Caco-2 (cell line): ENCODE measurements at places on chromosomes 11 and 22.

GRCh38 chr22:39529487-39529851 lies 3.1 kb downstream of the RPS19BP1 start:
- DNase-seq = no peak

GRCh38 chr11:94533696-94534630 lies 9.8 kb upstream of the FUT4 start:
- no peak for DNase-seq

- no peak for DNase-seq
These were observed 485.2 kb downstream of the LRRC4C start for GRCh38 chr11:40974186-40974795.

- DNase-seq = no peak
These were observed 276.2 kb downstream of the BLID start for GRCh38 chr11:121839781-121840180.

DNA sequence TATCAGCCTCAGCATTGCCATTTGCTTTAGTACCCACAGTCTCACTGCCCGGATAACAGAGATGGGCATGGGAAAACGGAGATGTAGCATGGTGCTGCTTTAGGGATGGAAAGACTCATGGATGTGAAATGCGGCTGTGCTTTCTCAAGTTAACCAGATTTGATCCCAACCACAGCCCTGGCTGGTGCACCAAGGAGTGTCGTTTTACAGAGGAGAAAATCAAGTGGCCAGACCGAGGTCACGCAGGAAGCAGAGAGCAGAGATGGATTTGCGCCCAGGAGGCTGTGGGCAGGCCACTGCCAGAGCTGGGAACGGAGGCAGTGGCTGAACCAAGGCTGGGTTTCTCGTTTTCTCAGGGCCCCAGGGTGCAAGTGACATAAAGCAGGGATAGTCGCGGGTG lies 9.0 kb downstream of the MB start:
- no peak for DNase-seq

DNA sequence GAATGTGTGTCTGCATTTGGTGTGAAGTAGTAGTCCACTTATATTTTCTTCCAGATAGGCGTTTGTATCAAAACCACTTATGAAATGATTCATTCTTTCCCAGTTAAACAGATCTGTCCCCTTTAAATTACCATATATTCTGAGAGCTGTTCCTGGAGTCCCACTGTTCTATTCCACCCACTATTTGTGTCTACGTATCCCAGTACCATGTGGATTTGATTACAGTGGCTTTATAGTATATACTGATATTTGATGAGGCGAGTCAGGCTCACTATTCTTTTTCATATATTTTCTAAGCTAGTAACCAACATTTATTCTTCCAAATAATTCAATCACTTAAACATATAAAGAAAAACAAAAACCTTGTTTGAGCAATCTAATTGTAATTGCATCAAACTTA lies 81.9 kb upstream of the RASSF10 start:
- DNase-seq = no peak

DNA sequence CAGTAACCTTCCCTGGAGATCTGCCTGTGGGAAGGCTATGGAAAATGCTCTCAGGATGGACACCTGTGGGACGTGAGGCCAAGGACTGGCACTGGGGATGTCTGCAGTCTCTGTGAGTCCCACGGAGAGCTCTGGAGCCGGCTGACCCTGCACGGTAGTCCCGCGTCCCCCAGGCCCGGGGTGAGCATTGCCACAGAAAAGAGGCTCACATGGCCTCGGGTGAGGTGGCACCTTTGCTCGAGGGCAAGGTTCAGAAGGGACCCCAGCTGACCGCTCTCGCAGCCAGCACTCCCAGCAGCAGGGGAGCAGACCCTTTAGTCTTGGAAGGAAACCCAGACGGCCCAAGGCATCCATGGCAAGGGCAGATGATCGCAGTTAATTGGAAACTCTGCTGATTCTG lies 9.0 kb downstream of the RTL6 start:
- no peak for DNase-seq

- DNase-seq = no peak
These were observed 9.3 kb downstream of the CD82 start for GRCh38 chr11:44574610-44575287.

DNA sequence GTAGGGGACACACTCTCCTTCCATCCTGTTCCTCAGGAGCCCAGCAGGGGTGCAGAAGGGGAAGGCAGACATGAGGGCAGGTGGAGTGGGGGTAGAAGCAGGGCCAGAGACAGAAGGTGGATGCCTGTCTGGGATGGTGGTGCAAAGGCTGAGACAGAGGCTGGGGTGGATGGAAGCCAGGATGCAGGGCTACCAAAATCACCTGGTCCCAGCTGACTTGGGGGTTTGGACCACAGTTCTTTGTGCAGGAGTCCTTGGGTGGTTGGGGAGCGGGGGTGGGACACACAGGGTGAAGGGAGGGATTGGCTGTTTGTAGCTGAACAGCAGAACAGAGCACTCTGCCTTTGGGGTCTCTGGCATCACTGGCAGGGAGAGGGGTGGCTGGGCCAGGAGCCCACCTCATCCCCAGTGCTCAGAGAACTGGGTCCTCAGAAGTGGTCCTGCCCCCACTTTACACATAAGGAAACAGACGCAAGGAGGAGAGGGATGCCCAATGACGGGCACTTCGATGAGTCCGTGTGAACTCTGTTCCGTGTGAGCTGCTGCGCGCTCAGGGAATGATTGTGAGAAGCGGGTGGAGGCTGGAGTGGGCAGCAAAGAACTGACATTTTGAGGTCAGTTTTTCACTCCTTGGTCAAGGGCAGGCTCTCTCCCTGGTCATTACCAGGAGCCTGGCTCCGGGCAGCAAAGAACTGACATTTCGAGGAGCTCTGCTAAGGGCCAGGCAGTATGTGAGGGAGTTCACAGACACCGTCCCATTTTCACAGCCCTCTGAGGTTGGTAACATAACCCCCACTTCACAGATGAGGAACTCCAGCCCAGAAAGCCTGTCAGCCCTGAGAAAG lies 1.9 kb downstream of the TAGLN start:
- no peak for DNase-seq

- DNase-seq = no peak
These were observed 2.6 kb upstream of the CARD18 start for GRCh38 chr11:105142167-105142566.

DNA sequence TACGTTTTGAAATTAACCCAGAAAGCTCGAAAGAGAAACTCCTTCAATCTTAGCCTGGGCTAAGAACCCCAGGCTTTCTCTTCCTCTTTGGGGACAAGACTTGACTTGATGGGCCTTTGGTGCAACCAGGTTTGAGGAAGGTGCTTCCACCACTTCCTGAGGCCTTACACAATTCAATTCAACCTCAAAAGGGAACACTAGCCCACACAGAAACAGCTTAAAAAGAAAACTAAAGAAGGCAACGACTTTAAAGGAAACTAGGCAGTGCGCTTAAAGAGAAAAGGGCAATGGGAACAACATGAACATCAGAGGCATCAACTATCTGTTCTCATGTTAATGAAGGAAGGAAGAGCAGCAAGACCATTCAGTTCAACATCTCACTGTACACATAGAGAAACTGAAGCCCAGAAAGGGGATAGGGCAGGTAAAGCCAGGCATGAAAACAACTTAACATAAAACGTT lies 24.8 kb downstream of the PAK1 start:
- DNase-seq = no peak

GRCh38 chr22:47065756-47066615 lies 303.5 kb downstream of the TBC1D22A start:
- DNase-seq = no peak

DNA sequence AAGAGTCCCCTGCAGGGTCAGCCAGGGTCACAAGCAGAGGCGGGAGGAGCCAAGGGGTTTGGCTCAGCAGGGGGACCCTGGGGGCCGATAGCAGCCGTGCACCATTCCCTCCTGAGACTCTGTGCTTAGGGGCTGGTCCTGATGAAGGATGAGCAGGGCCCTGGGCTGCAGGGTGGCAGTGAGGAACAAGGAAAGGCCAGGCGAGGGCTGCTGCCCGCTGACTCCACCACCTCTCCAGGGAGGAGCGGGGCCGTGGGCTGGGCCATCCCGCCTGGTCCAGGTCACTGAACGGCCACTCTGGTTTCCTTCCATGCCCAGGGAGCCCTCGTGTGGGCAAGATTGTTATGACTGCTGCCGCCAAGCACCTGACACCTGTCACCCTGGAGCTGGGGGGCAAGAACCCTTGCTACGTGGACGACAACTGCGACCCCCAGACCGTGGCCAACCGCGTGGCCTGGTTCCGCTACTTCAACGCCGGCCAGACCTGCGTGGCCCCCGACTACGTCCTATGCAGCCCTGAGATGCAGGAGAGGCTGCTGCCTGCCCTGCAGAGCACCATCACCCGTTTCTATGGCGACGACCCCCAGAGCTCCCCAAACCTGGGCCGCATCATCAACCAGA lies 9.2 kb upstream of the NDUFS8 start:
- DNase-seq = no peak

GRCh38 chr11:115616971-115617370 lies 112.8 kb upstream of the CADM1 start:
- no peak for DNase-seq

GRCh38 chr11:107719073-107719472 lies 7.2 kb upstream of the SLN start:
- DNase-seq = no peak

- no peak for DNase-seq
These were observed 366.9 kb downstream of the NTM start for GRCh38 chr11:131737357-131737756.

GRCh38 chr11:12376259-12377081 lies 901 bp upstream of the PARVA start:
- DNase-seq = no peak

- no peak for DNase-seq
These were observed 274.6 kb downstream of the BRD1 start for GRCh38 chr22:49553076-49553475.

- no peak for DNase-seq
These were observed 87.3 kb downstream of the CCDC73 start for GRCh38 chr11:32706985-32707741.

DNA sequence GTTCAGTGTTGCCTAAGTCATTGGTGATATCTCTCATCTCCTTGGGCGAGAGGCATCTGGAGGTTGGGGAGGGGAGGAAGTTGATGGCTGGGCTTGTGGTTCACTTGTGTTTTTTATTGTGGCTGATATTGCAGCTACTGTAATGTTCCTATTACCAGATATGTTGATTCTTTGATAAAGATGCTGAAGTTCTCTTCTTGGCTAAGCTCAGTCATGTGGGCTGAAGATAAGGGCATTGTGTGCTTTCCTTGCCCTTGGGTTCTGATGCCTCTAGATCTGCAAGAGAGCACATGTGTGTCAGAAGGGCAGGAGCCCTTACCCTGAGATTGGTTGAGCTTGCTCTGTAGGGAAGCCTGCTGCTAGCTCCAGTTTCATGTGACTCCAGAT lies 12.0 kb downstream of the STX3 start:
- no peak for DNase-seq

GRCh38 chr11:41245184-41245583 lies 214.3 kb downstream of the LRRC4C start:
- no peak for DNase-seq

GRCh38 chr11:112806876-112807275 lies 154.3 kb upstream of the NCAM1 start:
- no peak for DNase-seq

DNA sequence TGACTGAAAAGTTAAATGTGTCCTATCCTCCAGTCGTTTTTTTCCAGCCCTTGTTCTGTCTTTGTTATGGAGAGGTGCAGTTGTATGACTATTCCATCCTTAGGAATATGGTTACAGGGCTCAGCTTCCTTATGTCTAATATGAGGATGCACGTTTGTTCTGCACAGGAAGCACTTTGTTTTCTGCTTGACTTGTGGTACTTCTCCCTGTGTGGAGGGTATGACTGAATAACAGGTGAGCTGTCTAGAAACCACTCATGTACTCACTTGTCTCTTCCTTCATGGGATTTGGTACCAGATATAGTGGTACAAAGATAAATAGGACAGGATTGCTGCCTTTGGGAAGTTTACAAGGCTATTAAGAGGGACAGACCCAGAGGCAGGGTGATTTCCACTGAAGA lies 17.4 kb downstream of the CABIN1 start:
- no peak for DNase-seq

DNA sequence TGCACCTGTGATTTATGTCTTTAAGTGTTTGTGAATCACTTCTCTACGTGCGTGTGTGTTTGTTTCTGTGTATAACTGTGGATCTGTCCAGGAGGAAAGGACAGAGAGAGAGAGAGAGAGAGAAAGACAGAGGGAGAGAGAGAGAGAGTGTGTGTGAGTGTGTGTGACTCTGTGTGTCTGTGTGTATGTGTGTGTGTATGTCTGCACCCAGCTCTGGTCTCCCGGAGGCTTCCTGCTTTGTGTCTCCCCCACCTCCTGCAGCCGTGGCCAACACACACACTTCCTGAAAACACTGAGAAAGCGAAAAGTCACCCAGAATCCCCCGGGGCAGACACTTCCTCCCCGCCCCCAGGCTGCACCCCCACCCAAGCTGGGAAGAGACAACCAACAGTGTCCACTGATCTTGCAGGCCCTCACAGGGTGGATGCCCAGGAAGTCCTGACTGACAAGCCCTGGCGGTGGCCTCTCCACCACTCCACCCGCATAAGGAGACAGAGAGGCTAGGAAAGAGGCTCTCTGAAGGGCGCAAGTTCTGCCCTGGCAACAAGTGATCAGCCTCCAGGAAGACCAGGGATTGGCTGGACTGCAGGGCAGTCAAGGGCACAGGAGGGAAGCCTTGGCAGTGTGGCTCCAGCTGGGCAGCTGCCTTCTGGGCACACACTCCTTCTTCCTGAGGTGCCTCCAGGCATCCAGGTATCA lies 30.0 kb downstream of the ARAP1 start:
- DNase-seq = no peak

- no peak for DNase-seq
These were observed 31.6 kb downstream of the CPT1A start for GRCh38 chr11:68810164-68810563.

DNA sequence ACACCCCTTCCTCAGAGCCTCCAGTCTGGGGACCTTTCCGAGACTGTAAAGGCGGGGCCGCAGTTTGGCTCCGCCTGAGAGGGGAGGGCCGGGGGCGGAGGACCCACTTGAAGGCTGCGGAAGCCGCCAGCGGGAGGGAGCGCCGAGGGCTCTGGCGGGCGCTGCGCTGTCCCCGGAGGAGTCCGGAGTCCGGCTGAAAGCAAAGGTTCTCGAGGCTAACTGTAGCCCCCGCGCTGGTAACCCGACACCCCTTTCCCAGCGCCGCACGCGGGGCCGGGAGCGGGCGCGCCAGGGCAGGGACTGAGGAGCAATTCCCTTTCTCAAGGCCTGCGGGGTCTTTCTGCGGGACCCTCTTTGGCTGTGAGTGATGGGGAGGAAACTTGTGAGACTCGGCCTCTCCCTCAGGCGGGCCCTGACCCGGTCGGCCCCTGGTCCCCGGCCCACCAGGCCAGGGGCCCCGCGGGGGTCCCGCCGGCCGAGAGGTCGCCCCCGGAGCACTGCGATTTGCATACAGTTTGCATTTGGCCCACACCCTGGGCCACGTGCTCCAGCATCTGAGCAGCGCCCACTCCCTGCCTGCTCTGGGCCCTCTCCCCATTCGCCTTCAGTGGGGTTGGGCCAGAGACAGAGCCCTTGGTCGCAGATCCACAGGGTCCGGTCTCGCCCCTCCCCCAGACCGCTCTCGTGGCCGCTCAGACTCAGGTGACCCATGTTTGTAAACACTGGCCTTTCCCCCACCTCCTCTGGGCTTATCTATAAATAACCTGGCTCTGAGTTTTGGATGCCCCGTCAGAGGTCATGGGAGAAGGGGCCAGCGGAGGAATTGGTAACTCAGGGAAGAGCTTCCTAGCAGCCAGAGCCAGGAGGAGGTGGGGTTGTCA lies 519 bp upstream of the ART5 start:
- peak; percentile 91 for DNase-seq

- DNase-seq = no peak
These were observed 25.3 kb downstream of the PDHX start for GRCh38 chr11:34941688-34942087.
